ENCODE measurements at places on chromosomes 13 and 19.
A peak's percentile ranks its signal among the peaks of the same experiment; 100 is the strongest.

DNA sequence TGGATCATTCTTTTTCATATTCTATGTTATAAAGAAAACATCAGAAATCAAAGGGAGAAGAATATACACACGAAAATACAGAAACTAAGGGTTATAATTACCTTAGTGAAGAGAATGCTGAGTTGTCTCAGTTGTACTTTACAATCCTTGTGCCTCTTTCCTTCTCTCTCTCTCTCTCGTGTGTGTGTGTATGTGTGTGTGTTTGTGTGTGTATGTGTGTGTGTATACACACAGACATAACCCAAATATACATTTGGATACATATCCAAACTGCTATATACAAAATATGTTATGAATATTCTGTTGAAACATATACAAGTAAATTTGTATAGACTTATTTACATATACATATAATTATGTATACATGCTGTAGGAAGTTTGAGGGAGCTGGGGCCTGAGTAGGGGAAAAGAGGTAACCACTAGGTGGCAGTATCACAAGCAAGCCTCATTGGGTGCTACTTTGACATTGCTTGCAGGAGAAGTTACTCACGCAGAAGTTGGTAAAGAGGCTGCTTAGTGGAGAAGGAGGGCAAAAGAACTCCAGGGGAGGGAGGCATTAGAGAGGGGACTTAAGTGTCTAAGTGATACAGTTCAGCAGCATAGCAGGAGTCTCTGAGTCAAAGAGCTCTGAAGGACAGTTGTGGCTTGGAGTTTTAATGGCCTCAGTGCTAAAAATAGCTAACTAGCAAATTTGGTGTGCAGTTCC, 465.1 kb upstream of the PCDH20 start:
- DNase-seq, result no peak

DNA sequence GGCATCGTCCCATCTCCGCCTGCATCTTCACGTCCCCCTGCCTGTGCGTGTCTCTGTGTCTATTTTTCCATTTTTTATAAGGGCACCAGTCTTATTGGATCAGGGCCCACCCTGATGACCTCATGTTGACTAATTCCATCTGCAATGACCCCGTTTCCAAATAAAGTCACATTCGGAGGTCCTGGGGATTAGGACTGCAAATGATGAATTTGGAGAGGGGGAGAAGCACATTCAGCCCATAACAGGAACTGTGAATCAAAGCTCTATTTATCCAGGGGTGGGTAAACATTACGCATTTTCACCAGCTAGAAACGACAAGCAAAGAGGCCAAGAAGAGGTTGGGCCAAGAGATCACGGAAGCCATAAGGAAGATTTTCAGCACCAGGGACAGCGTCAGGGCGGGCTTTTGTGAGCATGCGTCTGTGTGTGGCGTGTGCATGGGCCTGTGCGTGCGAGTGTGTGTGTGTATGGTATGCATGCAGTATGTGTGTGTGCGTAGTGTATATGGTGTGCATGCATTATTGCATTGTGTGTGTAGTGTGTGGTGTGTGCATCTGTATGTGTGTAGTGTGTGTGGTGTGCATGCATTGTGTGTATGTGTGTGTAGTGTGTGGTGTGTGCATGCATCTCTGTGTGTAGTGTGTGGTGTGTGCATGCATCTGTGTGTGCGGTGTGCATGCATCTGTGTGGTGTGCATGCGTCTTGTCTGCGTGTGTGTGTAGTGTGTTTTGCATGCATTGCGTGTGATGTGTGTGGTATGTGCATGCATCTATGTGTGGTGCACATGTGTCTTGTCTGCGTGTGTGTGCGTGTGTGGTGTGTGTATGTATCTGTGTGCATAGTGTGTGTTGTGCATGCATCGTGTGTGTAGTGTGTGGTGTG, 19.6 kb downstream of the CELF5 start:
- DNase-seq, result peak; percentile 11

GRCh38 chr13:62193919-62194318, 778.3 kb upstream of the PCDH20 start:
- no peak for DNase-seq

GRCh38 chr13:26941345-26942174, 181.0 kb upstream of the GPR12 start:
- no peak for DNase-seq

- DNase-seq, result no peak
Measured at GRCh38 chr19:6241680-6242377, 37.9 kb downstream of the MLLT1 start.

- DNase-seq, result no peak
Measured at GRCh38 chr13:105370011-105370650, 1165.3 kb downstream of the EFNB2 start.

GRCh38 chr19:32863841-32864240, 5.7 kb downstream of the SLC7A9 start:
- DNase-seq, result no peak

DNA sequence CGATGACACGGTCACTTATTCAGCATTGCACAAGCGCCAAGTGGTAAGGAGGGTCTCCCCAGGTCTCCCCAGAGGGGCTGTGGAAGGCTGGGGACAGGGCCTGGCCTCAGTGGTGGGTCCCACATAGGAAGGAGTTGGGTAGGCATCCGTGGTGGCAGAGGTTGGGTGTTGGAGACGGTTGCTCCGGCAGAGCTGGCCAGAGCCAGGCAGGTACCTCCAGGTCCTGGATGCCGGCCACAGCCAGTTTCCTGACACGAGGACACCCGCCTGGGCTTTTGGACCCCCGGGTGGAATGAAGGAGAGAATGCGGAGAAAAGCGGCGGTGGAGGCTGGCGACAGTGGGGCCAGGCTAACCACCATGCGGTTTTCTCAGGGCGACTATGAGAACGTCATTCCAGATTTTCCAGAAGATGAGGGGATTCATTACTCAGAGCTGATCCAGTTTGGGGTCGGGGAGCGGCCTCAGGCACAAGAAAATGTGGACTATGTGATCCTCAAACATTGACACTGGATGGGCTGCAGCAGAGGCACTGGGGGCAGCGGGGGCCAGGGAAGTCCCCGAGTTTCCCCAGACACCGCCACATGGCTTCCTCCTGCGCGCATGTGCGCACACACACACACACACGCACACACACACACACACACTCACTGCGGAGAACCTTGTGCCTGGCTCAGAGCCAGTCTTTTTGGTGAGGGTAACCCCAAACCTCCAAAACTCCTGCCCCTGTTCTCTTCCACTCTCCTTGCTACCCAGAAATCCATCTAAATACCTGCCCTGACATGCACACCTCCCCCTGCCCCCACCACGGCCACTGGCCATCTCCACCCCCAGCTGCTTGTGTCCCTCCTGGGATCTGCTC, 1.3 kb upstream of the FFAR1 start:
- peak; percentile 54 for DNase-seq

GRCh38 chr13:79212064-79212619, 193.9 kb downstream of the RBM26 start:
- no peak for DNase-seq

GRCh38 chr19:13860679-13861391, 16.1 kb upstream of the NANOS3 start:
- DNase-seq, result no peak

GRCh38 chr13:79435561-79435990, 29.5 kb upstream of the RBM26 start:
- DNase-seq, result no peak

DNA sequence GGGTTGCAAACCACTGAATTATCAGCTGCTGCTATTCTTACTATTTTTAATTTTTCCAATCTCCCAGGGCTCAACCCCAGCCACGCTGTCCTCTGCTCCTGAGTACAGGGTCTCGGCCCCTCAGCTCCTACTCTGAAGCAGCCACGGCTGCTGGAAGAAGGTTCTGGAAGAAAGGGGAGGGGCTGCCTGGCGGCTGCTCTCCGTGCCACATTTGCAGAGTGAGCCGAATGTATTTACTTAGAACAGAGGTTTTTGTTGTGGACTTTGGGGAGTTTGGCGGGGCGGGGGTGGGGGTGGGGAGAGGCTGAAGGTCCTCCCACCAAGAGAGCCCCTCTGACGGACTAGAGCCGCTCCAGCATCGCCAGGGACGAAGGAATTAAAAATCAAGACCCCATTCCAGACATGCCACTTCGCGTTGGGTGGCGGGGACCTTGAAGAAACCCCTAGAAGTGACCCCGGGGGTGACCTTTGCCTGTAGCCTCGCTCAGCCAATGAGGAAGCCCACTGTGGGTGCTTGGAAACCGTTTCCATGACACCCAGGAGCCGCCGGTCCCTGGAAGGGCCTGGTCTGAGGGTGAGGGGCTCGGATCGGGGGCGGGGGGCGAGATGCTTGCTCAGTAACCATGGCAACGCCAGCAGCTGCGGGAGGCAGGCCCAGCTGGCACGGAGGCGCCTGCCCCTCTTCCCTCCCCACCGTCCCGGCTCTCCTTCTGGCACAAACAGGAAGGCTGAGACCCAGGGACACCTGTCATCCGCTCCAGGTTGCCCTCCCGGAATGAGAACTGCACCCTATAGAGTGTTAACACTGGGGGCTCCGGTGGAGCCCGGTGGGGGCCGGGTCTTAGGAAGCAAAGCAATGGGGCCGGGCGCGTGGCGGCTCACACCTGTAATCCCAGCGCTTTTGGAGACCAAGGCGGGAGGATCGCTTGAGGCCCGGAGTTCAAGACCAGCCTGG, 54.2 kb upstream of the PTPRS start:
- DNase-seq, result no peak
